ENCODE measurements at places on chromosomes 1 and 21.

GRCh38 chr1:246309247-246309884 lies 197.7 kb downstream of the SMYD3 start:
- no peak for DNase-seq

- no peak for DNase-seq
Observed at GRCh38 chr1:155236451-155236850, 18.8 kb downstream of the ENTREP3 start.

- no peak for DNase-seq
Observed at GRCh38 chr1:118335331-118335732, 150.3 kb upstream of the SPAG17 start.

DNA sequence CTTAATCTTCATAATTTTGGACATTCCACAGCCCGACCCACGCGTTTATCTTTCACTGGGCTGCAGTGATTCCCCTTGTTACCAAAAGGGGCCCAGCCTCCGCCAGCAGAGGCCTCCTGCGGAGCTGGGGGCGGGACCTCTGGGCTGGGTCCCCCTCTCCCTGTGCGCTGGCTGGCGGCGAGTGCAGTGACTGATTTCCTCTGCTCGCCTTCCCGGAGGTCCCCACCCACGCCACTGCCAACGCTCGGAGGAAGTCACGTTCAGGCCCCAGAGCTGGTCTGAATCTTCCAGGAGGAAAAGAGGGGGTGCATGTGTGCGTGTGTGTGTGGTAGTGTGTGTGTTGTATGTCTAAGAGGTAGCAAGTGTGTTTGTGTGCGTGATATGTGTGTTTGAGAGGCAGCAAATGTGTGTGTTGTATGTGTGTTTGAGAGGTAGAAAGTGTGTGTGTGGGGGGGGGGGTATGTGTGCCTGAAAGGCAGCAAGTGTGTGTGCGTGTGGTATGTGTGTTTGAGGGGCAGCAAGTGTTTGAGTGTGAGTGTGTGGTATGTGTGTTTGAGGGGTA lies 35.0 kb upstream of the JAK1 start:
- peak; percentile 83 for DNase-seq

DNA sequence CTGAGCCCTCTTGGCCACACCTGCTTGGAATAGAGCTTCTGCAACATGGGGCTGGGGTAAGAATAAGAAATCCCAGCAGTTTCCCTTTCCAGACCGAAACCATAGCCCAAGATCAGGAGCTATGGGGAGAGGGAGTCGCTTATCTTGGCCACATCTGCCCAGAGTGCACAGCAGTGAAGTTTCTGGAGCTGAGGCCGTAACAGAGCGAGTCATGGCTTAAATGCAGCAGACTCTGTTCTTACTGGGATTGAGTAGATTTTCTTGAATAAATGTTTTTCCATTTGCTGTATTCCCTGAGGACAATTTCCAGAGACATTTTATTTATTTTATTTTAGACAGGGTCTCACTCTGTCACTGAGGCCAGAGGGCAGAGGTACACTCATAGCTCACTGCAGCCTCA lies 33.5 kb downstream of the CFAP57 start:
- no peak for DNase-seq

- DNase-seq: no peak
Observed at GRCh38 chr1:94098585-94099111, 22.3 kb downstream of the ABCA4 start.

GRCh38 chr21:34148419-34148804 lies 75.0 kb downstream of the MRPS6 start:
- DNase-seq: no peak

- no peak for DNase-seq
Observed at GRCh38 chr1:12436345-12436658, 181.7 kb downstream of the DHRS3 start.

- DNase-seq: no peak
Observed at GRCh38 chr1:169345511-169345910, 22.1 kb downstream of the NME7 start.

DNA sequence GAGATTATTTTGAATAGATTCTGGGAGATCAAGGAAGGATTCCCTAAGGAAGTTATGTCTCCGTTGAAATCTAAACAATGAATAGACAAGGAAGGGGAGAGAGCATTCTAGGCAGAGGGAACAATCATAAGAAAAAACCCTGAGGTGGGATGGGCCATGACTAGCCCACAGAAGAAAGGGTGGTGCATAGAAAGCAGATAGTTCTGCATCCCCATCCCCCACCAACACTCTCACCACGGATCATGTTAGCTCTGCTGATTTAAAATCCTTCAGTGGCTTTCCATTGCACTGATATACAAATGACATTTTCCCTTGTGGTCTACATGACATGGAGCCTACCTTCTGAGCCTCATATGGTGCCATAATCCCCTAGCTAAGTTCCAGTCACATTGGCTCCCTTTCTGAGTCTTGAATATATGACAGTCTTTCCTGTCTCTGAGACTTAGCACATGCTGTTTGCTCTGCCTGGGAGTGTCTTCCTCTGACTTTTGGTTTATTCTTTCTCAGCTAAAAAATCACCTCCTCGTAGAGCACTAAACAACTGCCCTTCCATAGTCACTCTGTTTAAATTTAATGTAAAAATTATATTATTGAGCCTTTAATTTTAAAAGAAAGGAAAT lies 15.2 kb downstream of the SCMH1 start:
- no peak for DNase-seq

DNA sequence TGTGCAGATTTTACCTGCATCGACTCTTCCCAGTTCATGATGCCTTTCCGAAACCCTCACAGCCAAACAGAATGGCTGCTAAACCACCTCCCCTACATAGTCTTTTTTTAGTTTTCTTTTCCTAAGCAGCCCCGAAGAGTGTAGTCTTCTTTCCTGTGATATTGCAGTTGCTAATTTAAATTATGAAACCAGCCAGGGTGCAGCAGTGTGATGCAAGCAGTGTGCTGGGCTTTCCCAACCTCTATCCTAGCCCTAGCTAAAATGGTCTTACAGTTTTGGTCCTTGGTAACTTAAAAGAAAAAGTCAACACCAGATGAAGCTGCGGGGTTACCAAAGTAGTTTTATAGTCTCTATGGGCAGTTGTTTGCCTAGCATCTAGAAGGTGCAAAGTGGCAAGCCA lies 82.0 kb upstream of the GCLM start:
- no peak for DNase-seq

DNA sequence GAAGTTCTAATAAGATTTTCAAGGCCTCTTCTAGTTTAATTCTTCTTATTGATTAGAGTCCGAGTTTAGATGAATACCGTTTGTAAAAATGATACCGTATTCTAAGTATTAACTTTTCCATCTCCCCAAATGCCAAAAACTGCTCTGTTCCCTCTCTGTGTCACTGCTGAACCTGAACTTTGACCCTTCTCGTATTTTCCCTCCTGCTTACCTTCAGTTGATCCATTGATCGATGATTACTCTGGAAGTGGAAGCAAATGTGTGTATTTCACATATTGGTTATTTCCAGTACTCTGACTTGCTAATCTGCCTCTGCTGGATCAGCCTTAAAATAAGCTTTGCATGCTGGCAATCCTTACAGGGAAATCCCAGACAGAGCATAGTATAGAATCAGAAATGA lies 68.5 kb downstream of the KIF1B start:
- DNase-seq: no peak

- DNase-seq: no peak
Observed at GRCh38 chr1:44642255-44642654, 32.0 kb downstream of the TMEM53 start.

DNA sequence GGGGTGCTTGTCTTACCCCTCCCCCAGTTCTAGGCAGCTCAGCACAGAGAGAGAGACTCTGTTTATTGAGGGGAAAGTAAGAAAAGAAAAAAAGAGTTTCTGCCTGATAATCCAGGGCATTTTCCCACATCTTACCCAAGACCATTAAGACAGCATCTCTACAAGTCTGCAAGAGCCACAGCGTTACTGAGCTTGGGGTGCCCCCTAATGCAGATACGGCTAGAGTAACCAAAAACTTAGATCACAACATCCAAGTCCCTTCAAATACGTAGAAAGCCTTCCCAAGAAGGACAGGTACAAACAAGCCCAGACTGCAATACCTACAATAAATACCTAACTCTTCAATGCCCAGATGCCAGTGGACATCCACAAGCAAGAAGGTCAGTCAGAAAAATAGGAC lies 6.2 kb upstream of the TEX50 start:
- DNase-seq: no peak
